ENCODE measurements at places on chromosomes 13 and 19.

DNA sequence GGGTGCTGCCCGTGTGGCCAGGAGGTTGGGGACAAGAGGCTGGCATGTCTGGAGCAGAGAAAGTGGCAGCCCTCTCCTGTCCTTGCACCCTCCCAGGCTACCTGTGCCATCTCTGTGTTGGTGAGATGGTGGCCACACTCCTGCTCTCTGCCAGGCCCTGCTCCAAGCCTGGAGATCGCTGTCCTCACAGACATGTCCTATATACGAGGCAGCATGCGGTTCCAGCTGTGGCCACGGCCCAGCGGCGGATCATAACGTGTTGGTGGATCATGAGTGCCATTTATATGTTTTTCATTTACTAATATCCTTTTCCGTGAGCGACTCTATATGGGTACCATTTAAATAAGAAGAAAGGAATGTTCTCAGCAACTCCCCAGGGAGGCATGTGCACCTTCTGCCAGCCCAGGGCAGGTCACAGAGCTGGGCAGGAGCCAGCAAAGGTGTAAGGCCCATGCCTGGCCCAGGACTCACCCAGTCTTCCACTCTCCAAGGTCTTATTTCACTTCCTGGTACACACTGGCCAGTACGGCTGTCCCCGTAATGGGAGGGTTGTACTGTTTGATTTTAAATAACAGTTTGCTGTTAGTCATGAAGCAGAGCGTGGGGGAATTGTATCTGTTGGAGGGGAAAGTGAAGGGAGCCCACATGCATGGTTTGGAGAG is 47.2 kb upstream of the LDLR start:
- no peak for DNase-seq

DNA sequence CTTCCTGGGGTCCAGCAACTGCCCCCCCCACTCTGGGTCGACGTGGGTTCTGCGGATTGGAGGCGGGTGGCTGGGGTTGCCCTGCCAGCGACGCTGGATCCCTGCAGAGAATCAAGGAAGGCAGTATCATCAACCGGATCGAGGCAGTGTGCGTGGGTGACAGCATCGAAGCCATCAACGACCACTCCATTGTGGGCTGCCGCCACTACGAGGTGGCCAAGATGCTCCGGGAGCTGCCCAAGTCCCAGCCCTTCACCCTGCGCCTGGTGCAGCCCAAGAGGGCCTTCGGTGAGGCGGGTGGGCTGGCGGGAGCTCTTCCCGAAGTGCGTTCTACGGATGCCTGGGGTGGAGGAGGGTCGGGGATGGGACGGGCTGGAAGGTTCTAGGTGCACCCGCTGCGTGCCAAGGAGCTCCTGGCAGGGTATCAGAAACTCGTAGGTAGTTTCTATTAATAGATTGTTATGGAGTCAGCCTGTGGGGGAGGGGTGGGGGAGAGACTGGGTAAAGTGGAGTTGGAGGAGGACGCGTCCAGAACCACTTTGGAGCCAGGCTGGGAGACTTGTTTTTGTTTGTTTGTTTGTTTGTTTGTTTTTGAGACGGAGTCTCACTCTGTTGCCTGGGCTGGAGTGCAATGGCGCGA is 1.5 kb downstream of the GIPC3 start:
- no peak for DNase-seq

- no peak for DNase-seq
Measured at GRCh38 chr19:42202290-42202880, 15.1 kb downstream of the DEDD2 start.

DNA sequence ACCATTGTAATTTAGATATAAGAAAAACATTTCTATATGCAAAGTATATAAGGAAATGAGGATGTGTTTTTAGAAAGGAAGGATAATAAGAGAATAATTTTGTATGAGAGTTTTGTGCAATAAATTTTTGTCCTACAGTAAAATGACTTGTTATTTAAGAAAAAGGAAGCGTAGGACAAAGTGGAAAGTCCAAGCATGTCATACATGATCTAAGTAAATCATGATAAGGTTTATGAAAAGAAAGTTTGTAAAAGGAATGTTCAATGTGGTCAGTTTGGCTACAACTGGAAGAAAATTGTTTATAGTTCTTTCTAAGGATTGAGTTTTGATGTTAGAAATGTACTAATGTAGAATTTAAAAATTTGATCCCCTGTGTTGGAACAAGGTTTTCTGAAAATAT is 222.3 kb downstream of the KATNAL1 start:
- DNase-seq: no peak

DNA sequence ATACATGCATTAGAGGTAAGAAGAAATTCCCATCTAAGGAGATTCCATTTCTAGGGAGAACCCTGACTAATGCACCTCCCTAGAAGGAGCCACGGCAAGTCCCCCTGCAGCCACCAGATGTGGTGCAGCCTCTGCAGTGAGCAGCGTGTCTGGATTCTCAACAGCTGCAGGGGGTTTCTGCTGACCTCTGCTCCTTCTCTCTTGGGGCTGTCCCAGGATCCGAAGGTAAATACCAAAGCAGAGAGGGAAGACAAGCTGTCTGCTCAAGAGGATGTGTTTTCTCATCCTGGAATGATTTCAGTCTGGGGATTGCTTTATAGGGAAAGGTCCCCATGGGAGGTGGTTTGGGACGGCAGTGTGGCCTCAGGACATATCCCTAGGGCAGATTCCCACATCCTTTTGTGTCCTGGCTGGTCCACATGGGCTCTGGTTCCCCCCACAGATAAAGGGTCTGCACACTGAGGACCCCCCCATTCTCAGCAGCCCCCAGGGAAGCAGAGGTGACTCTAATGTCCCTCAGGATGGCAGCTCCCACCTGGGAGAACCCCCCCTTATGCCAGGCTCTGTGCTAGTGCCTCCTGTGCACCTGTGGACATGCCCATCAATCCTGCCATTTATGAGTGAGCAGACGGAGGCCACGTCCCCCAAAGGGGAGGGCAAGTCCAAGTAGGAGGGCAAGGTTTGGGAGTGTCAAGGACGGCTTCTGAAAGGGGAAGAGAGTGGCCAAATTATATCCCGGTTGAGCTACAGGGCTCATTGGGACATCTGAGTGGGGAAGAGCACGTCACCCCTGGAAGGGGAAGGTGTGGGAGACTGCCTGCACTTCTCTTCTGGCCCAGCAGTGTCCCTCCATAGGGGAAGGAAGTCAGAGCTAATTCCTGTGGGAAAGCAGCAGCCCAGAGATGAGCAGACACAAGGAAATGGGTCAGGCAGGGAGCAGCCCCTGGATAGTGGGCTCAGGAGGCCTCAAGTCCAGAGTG is 10.2 kb upstream of the OR10H5 start:
- DNase-seq: no peak

DNA sequence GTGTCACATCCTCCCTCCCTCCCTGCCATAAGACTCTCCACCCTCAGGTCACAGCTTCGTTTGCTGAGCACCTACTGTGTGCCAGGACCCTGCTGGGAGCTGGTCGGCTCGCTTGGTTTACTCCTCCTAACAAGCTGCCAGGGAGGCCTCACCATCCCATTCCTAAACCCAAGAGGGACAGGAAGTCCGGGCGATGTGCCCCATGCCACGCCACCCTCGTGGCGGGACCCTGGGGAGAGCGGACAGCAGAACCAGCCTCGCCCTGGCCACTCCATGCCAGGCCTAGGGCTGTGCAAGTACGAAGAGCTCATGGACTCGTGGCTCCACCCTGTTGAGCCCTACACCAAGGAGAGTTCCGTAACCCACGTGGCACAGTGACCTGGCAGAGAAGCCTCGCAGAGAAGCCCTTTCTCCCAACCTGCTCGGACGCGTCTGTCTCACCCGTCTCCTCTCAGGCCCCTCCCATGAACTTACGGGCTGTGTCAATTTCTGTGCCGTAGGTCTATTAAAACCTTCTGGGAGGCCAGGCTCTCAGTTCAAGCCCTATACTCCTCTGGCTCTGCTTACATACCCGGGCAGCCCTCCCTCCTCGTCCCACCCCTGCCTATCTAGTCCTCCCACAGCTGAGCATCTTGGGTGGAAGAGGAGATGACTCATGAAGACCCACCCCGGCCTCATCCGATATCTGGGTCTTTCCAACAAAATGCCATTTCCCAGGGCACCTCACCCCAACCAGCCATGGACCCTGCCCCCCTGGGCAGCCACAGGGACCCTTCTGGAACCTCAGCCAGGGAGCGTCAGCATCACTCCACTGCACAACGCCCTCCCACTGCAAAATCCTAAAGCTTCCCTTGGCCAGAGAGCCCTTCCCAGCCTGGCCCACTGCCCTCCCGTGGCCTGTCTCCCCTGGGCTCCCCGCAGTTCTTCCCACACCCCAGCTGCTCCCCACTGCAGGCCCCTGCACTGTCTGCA is 2.6 kb downstream of the UBXN6 start:
- DNase-seq: no peak
